Endothelial cell (in vitro differentiated cells): ENCODE measurements at places on chromosomes 5 and 9.

DNA sequence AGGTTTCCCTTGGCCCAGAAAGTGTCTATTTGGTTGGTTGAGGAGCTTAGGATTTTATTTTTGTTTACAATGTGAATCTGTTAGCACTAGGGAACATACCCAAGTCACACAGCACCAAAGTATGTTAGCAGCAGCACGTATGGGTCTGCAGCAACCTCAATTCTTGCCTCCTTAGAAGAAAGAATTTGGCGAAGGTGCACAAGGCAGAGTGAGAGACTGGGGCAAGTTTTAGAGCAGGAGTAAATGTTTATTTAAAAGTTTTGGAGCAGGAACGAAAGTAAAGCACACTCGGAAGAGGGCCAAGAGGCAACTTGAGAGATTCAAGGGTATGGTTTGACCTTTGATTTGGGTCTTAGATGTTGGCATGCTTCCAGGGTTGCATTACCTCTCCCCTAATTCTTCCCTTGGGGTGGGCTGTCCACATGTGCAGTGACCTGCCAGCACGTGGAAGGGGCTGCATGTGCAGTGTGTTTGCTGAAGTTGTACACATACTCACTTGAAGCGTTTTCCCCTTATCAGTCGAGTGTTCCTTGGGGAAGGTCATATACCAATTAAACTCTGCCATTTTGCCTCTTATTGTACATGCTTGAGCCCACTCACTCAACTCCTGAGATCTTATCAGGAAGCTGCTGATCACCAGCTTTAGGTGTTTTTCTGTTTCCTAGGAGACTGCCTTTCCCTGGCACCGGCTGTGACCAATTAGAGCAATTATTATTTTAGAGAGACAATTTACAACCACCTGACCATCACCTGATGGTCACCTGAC lies 64.9 kb upstream of the SHC3 start:
- no peak for DNase-seq

DNA sequence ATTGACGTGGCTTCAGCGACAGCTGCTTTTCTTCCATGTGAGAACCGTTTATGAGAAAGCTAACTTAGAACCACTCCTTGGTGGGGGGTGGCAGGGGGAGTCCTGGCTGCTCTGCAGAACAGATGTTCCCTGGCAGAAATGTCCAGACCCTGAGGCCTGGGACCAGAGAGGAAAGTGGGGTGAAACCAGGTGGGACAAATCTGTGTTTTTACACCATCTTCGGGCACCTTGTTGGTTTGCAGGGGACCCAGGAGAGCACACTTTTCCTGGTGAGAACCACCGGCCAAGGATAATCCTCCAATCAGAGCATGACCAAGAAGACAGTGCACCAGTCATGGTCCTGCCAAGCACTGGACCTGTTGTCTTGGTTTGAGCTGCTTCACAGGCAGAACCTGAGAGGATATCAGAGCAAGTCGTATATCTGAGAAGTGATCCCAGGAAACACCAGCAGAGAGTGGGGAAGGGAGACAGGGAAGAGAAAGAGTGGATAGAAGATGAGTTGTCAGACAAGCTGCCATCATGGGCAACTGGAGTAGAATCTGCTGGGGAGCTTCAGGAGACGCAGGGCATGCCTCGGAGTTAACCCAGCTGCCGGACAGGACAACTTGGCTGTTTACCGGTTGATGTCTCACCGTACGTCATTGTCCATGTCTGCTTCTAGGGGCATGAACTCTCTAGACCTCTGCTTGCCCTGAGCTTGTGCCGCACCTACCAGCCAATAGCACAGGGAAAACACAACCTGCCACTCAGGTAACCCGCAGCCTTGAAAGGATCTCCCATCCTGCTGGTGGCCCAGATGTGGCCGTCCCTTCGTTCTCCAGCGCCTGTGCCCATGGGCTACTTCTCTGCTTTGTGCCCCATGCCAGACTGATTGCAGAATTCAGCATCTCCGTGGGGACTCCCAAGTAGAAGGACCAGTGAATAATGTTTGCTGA lies 178.4 kb upstream of the MVB12B start:
- DNase-seq, result peak; percentile 0

GRCh38 chr9:134293031-134293521 lies 33.2 kb upstream of the RXRA start:
- DNase-seq, result no peak

- peak; percentile 94 for DNase-seq
Observed at GRCh38 chr9:121213136-121213806, 11.6 kb upstream of the RAB14 start.

- peak; percentile 71 for DNase-seq
Observed at GRCh38 chr9:2181792-2182191, 166.6 kb downstream of the SMARCA2 start.

- DNase-seq, result peak; percentile 78
Observed at GRCh38 chr5:150904479-150905311, at the start of gene ZNF300. ZNF300 (minus strand) TSS chr5:150904980; CDS start chr5:150903155, 1,825 bp downstream.

- DNase-seq, result no peak
Observed at GRCh38 chr5:119357270-119357669, 1.5 kb downstream of the TNFAIP8 start.

DNA sequence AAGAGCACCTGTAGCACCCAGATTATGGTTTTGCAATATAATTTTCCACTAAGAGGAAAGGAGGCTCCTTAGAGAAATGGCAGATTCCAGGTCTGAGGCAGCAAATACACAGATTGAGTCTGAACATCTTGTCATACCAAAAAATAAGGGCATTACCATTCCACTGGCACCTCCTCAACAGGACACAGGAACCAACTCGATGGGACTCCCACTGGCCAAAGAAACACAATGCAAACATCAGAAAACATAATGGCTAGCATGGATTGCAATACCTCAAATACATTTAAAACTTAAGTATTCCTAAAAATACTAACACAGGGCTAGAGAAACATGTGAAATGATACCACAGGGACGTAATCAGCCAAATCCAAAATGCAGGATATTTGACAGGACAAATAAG lies 12.4 kb upstream of the RANBP17 start:
- DNase-seq, result no peak

DNA sequence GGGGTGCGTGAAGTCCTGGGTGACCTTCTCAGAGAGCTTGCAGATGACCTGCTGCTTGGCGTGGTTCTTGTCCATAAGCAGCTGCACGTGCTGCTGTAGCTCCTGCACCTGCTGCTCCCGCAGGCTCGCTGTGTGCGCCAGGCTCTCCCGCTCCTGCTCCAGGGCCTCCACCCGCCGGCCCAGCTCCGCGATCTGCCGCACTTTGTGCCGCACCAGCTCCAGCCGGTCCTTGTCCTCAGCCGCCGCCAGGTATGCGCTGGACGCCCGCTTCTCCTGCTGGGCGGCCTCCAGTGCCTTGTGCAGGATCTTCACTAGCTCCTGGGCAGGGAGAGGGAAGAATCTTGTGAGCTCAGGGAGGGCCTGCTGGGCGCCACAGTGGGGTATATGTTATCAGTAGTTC lies 28.5 kb upstream of the CORO2A start:
- DNase-seq, result no peak

DNA sequence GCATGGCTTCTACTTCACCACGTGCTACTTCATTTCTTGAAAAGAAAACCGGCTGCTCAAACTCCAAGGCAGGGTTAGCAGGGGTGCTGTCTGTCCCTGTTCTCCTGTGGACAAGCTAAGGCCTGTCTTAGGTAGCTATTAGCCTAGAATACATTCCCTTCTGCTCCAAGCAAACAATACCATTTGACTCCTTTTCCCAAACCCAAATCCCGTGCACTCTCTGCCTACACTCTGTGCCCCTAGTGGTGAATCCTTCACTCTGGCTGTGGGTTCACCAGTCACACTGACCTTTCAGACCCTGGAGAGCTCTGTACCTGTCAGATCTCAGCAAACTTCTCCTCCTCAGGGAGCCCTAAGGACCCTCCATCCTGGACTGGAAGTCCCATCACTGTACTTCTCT lies 211.6 kb downstream of the SLIT3 start:
- DNase-seq, result no peak

- DNase-seq, result no peak
Observed at GRCh38 chr9:121013911-121014310, 36.2 kb downstream of the C5 start.

DNA sequence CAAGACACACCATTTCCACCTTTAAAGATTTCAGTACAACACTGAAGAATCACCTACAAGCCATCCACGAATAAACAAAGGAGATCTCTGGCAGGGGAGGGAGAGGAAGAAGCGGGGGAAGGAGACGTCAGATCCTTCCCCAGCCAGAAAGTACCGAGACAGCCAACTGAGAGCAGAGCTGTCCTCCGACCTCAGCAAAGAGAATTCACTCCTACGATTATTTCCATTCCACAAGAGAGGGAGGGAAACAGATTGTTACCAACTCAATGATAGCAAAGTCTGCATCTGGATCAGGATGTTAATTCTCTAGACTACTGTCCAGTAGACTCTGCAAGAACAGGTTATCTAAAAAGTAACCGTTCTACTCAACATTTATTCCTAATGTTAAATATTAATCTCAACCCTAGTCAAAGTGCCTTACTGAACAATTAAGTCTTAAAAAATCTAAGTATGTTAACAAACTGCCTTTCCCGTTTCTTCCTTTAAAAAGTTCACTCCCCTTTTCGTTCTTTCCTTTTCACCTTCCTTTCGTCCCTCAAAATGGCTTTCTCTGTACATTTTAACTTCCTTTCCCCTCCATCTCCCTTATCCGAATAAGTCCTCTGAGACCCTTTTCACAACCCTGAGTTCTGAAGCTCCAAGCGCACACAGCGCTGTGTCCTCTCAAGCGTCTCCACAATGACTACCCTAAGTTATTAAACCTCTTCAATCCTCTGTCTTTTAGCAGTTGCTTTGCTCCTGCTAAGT lies 1.4 kb downstream of the CHD1 start:
- peak; percentile 24 for DNase-seq

DNA sequence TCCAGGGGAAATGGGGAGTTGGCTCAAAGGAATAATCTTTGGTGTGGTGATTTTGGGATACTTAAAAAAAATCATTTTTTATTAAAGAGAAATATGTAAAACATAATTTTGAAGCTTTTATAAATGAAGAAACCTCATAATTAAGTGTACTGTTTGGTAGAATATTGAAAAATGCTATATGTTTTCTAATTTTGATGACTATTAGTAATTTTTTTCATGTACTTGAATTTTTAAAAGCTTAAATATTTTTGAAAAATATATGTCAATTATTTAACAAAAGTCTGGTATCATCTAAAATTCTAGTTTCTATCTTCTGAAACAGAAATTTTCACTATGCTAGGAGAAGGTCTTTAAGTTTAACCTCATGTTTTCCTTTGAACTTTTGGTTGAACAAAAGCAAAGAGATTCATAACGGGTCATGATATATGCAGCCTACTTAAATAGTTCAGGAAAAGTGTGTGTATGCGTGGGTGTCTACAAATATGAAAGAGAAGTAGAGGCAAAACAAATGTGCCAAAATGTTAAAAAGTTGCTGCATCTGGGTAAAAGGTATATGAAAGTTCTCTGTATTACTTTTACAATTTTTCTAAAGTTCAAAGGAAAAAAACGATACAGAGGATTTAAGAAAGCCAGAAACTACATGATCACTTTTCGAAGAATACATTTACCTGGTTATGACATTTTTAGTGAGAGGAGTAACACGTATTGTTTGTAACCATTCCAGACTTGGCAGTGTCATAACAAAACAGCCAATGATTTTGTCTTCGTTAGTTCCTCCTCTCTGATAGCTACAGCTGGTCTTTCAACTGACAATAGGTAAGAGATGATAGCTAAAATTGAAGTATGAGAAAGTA lies 117.3 kb upstream of the TNFAIP8 start:
- no peak for DNase-seq

DNA sequence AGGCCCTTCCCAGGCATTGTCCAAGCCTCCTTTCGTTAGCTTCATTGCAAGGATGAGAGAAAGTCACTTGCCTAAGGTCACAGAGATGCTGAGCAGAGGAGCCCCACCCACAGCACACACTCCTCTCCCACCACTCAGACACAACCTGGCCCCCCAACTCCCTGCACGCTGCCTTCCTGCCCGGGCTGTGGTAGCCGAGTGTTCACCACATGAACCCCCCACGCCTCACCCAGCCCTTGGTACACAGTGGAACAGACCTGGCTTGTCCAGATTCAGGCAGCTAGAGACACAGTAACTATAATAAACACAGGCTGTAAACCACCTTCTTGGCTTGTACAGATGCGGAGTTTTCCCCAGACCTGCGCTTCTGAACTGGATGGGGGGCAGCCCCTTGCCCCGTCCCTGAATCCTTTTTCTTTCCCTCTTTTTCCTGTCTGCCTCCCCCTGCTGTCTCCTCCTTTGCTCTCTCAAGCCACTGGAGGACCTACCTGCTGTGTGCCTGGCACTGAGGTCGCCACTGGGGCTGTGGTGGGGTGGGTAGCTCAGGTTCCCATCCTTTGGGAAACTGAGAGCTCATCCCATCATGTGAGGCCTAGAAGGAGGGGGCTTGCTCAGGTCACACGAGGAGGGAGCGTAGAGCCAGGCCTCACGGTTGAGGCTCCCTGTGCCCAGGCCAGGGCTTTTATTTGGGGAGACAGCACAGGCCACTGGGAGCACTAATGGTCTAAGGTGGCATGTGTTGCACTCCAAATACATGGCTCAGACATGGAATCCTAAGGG lies 55.7 kb upstream of the SYNPO start:
- DNase-seq, result no peak

DNA sequence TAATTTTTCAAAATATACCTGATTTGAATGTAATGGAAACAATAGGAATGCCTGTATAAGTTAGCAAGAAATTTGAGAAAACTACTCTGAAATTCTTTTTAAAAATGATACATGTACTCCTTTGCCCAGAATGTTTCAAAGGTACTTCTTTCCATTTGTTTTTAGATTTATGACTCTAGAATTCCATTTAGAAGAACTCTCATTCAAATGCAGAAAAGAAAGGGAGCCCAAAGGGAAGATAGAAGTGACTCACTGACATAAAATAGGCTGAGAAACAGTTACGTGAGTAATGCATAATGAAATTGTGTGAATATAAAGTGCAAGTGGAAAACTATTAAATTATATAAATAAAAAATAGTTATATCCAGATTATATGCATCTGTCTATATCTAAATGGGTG lies 926.3 kb downstream of the TAF11L14 start:
- DNase-seq, result no peak

DNA sequence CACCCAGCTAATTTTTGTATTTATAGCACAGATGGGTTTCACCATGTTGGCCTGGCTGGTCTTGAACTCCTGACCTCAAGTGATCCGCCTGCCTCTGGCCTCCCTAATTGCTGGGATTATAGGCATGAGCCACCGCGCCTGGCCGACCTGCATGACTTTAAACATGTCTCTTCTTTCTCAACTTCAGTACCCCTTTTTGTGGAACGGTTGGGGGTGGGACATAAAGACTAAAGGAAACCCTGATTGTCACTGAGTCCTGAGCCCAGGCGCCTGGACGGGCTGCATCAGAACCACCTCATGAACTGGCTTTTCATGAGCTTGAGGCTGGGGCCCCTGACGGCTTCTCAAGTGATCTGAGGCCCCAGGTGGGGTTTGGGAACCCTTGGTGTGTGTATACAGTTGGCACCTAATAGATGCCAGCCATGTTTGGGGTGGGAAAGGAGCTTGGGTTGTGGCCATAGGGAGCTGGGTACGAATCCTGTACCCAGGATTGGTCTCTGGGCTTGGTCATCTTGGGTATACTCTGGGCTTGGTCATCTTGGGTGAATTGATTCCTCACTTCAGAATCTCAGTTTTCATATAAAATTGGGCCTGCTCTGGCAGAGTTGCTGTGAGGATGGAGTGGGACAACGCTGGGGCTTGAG lies 2.2 kb downstream of the GRK6 start:
- no peak for DNase-seq

- DNase-seq, result no peak
Observed at GRCh38 chr9:27440888-27441740, 83.0 kb upstream of the IFNK start.

- no peak for DNase-seq
Observed at GRCh38 chr5:108345541-108346171, 36.2 kb downstream of the FBXL17 start.
